ENCODE measurements at places on chromosomes 2 and 18.

- DNase-seq: no peak
Observed at GRCh38 chr2:624096-624495, 53.1 kb downstream of the TMEM18 start.

- DNase-seq: no peak
Observed at GRCh38 chr2:162458240-162458639, 114.3 kb downstream of the GCA start.

DNA sequence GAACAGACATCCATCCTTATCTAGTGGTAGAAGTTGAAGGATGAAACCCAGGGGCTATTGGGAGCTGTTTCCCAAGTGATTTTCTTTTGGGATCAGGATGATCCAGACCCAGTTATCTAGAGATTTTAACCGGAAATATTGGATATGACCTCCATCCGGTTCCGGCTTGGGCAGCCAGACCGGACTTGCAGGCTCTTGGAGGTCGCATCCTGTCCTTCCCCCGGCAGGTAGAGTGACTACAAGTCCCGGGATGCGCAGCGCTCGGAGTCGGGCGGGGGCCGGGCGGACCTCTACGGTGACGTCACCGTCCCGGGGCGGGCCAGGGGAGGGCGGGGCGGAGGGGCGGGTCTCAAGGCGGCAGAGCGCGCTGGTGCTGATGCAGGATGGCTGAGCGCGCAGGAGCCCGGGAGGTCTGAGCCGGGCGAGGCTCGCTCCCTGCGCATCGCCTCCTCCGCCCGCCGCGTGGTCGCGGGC is at the start of gene KIF5C:
Gene KIF5C, plus strand, starts transcription at position 360 of the 474 bp plus-strand sequence. CDS start 391 bp downstream, outside the sequence.
- peak; percentile 87 for DNase-seq

GRCh38 chr18:79871026-79871390 is 73.3 kb downstream of the KCNG2 start:
- DNase-seq: no peak

GRCh38 chr2:30584116-30584515 is 137.1 kb downstream of the LCLAT1 start:
- DNase-seq: no peak

GRCh38 chr2:231717281-231718171 is 9.2 kb downstream of the PTMA start:
- no peak for DNase-seq

GRCh38 chr18:61817086-61817485 is 75.7 kb downstream of the RNF152 start:
- DNase-seq: no peak

- DNase-seq: no peak
Observed at GRCh38 chr2:229675569-229675968, 38.8 kb downstream of the DNER start.

DNA sequence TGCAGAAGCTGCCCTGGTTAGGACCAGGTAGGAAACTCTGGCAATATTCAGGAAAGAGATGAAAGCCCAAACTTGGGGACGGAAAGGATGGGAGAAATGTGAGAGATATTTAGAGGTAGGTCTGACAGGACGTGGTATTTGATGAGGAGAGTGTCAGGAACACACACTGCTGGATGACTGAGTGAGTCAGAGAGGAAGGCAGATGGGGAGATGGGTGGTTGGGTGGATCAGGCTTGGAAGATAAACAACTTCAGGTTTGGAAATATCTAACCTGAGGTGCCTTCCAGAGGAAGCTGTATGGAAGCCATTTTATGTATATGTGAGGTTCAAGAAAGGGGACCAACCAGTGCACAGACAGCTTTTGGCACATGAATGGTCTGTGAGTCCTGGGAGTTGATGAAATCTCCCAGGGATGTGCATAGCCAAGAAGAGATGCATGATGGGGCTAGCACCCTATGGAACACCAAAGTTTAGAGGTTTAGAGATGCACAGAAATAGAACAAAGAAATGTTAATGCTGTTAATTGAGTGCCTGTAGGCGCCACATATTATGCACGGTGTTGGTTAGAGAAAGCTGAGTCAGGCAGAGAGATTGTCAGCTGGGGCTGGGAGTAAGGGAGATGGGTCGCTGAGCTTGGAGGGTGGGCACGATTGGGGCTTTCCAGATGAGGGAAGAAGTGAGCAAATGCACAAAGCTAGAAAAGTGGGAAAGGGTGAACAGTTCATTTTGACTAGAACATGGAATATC is 101.0 kb downstream of the VIT start:
- DNase-seq: no peak

- DNase-seq: no peak
Observed at GRCh38 chr2:201466050-201466675, 14.6 kb downstream of the STRADB start.

DNA sequence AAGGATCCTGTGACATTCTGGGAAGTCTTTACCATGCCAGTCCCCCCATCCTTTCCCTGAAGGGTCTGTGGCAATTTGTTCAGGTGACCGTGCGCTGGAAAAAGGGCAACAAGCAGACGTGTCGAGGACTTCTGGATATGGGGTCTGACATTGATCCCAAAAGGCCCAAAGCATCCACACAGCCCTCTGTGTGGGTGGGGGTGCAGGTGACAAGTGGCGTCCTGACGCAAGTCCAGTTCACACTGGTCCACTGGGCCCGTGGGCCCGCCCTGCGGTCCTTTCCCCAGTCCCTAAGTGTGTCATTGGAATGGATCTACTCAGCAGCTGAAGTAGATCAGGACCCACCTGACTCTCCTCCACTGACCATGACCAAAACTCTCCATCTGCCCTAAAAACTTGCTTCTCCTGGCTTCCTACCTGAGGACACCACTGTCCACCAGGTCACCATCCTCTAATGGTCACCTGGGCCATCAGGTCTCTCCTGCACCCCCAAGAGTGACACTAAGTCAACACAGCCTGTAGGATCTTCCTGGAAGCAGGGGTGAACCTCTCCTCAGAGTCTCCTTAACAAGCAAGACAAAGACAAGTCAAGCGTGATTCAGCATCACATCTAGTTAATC is 85.6 kb upstream of the SLC66A3 start:
- no peak for DNase-seq

GRCh38 chr2:96306370-96306769 is 1.0 kb upstream of the SNRNP200 start:
- no peak for DNase-seq

DNA sequence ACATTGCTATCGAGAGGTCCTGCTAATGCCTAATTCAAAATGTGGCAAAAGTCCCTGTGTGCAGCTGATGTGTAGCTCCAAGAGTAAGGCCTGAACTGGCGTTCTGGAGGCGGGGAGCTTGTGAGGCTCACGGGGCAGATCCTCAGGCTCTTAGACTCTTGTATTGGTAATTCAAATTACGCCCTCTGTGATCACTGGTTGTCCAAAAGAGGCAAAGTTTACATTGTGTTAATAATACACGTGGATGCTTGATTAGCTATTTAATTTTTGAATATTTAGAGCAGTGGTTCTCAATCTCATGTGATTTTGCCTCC is 12.4 kb upstream of the CRYGA start:
- no peak for DNase-seq

- no peak for DNase-seq
Observed at GRCh38 chr2:77232909-77233425, 289.2 kb downstream of the LRRTM4 start.

- DNase-seq: no peak
Observed at GRCh38 chr2:72210470-72210869, 62.8 kb upstream of the CYP26B1 start.

DNA sequence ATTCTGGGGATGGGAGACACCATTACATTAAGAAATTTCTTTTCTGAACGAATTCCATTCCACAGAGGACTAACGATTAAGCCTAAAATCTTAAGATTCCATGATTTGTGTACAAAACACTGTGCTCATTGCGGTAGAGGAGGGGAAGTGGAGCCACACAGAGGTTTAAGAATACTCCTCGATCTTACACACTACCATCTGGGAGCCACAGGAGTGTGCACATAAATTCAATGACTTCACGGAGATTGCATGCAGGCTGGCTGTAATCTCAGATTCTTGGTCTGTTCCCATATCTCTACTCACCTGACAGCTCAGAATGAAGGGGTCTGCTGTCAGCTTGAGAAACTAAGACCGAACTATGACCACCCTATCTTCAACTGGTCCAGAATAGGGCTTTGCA is 762 bp downstream of the VPS4B start:
- no peak for DNase-seq

All from CD4-positive, alpha-beta T cell treated with Interleukin-15 for 4 hours (primary cell).